Colonic mucosa (tissue), 4 donors: ENCODE measurements at places on chromosomes 3 and 15.

DNA sequence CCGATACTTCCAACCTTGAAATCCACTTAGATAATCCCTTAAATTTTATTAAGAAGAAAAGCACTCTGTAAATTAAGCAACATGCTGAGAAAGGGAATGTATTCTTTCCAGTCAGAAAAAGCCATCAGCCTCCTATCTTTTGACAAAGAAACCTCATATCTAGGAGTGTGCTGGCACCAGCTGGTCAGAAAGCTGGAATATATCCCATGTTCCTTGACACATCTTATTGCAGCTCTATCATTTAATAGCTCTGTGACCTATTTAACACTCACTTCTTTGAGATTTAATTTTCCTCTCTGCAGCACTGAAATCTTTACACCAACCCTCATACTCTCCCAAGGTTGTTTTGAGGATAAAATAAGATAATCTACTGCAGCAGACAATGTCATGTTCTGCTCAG lies 30.4 kb upstream of the CAPN7 start:
- DNase-seq: no peak

DNA sequence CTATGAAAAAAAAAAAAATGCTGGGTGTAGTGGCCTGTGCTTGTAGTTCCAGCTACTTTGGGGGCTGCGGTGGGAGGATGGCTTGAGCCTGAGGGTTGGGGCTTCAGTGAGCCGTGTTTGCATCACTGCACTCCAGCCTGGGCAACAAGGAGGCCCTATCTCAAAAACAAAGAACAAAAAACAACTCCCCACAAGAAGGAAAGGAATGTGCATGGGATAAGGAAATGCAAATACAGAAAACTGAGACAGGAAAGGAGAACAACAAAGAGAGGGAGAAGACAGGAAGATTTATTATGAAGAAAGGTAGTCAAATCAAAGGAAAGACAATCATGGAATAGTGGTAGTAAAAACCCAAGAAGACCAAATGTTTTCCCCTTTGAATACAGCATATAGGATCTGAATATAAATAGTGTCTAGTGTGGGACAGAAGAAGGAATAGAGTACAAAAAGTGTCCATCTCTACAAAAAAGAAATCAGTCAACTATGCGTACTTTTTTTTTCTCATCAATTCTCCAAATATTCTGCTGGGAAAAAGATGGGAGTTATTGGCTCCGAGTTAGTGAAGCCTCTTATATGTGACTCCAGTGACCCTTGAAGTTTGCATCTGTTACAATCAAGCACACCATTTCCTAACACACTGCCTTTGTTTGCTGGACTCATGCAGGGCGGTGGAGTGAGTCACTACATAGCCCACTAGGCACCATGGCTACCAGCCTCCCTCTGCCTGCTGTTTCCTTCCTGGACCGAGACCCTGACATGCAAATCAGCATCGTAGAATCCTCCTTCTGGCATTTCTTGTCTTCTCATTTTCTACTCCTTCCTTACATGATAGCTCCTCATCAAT lies 101.2 kb upstream of the PTX3 start:
- no peak for DNase-seq

GRCh38 chr3:192130534-192131132 lies 596.7 kb downstream of the FGF12 start:
- peak; percentile 36 for DNase-seq

DNA sequence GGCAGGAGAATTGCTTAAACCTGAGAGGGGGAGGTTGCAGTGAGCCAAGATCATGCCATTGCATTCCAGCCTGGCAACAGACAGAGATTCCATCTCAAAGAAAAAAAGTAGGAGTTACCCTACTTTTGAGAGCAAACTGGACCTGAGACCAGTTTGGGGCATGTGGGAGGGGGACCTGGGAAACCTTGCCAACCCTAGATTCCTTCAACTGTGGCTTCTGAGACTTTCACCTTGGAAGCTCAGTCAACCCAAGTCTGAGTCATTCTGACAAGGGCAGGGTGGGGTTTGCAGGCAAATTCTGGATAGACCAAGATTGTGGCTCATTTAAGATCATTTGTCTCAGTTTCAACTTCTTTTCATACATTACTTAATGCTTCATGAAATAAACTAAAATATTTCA lies 23.8 kb upstream of the SIAH2 start:
- DNase-seq: no peak

- DNase-seq: no peak
Measured at GRCh38 chr3:13316603-13317002, 103.5 kb downstream of the NUP210 start.

DNA sequence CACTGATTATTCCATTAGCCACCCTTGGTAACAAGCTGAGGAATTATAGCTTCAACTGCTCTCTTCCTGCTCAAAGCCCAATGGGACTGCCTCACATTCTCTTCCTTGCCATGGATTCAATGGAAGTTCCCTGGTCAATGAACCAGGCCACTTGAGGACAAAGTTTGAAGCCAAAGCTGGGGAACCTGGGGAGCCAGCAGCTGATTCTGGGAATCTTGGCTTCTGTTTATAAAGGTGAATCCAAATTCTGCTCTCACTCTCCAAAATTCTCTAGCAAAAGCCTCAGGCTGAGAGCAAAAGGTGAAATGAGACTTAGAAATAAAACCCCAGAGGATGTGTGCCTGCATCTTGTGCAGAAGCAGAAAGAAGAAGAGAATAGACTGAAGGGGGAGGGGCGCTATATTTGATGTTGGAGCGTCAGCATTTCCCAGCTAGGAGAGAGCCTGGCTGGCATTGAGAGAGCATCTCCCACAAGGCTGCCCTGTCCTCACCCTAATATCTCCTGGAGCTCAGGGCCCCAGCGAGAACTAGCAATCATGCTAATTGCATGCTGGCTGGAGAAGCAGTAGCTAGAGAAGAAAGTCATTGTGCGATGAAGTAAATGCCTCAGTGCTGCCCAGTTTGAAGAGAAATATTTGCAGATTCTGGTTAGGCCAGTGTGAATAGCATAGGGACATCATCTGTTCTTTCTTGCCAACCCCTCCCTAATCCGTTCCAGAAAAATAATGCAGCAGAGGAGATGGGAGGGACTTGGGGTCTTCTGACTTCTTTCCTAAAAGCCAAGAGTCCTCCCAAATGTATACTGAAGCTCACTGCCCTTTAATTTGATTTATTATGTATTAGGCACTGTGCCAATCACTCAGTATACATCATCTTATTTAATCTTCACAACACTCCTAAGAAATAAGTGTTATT lies 34.9 kb upstream of the GAP43 start:
- no peak for DNase-seq

GRCh38 chr15:32091505-32092380 lies 61.4 kb downstream of the CHRNA7 start:
- no peak for DNase-seq

DNA sequence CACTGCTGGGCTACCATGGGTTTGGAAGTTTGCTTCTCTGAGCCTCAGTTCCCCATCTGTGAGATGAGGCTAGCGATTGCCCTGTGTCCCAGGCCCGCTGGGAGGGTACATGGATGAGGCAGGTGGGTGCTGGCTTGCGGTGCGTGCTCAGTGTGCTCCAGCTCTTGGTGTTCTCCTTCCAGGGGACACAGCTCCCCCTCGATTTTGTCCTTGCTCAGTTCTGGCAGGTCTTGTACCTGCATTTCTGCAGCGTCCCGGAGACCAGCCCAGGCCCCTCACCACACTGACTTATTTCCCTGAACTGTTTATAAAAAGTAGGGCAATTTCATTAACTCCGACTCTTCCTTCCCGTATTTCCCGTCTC lies 95.4 kb downstream of the TBC1D2B start:
- DNase-seq: no peak

DNA sequence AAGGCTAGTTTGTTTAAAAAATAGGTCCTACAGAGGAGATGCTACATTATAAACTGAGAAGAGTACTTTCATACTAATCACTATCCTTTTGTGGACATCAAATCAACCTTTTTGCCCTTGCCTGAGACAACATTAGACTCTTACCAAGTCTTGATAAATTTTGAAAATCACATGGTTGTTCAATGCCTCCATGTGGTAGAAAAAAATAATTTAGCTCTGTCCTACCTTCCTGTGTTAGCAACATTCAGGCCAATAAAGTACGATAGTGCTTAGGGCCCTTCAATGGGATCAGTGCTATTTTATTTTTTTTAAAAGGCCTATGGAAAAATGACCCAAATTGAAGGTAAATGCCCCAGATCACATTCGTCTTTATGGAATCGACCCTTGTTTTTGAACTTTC lies 5.0 kb upstream of the UBE2E1 start:
- no peak for DNase-seq

- no peak for DNase-seq
Measured at GRCh38 chr15:70665599-70665998, 97.8 kb downstream of the UACA start.

DNA sequence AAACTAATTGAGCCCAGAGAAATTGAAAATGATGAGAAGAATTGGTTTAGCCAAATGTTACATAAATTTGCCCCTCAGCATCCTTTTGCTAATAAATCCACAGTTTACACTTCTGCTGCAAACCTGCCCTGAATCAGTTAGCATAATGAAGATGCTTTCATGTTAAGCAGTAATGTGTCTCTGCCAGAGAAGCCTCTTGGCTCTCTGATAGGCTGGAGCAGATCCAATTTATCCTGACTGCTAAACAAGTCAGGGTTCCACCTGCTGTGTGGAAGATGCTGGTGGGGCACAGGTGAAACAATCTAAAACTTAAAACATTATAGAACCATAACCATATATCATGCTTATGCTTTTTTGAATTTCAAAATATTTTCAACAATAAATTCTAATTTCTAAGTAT lies 946.8 kb downstream of the OTOL1 start:
- no peak for DNase-seq

DNA sequence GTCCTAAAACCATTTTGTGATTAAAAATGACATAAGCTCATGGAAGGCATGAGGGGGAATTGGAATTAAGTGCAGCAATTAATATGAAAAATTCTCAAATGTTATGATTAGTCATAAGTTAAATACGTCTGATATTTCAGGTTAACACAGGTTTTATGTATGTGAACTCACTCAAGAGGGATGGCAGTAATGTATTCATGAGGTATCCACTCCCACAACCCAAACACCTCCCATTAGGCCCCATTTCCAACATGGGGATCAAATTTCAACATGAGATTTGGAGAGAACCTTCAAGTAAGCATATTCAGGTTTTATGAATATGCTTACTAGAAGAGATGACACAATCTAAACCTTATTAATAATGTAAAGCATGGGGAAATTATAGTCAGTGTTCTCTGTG lies 41.6 kb upstream of the IL20RB start:
- DNase-seq: no peak

DNA sequence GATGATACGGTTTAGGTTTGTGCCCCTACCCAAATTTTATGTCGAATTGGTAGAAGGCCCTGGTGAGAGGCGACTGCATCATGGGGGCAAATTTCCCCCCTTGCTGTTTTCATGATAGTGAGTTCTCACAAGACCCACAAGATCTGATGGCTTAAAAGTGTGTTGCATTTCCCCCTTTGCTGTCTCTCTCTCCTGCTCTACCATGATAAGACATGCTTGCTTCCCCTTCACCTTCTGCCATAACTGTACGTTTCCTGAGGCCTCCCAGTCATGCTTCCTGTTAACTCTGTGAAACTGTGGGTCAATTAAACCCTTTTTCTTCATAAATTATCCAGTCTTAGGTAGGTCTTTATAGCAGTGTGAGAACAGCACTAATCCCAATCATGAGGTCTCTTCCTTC lies 381.2 kb downstream of the RSL24D1 start:
- no peak for DNase-seq

DNA sequence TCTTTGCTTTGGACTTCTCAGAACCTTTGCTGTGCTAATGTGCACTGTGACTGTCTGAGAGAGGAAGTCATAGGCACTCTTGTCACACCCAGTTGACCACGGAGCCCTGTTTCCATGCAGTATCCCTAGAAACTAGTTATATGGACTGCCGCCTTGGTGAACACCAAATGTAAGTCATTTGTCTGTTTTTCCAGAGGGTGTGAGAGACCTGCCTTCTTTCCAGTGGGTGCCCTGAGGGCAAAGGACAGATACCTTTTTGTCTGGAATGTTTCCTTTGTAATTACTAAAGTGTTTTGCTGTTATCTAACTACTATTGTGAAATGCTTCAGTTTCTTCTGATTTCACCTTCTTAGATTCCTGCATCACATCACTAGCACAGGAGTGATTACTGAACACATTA lies 91.8 kb downstream of the LARS2 start:
- DNase-seq: peak; percentile 53

GRCh38 chr15:77991029-77991406 lies 86.5 kb downstream of the TBC1D2B start:
- no peak for DNase-seq

DNA sequence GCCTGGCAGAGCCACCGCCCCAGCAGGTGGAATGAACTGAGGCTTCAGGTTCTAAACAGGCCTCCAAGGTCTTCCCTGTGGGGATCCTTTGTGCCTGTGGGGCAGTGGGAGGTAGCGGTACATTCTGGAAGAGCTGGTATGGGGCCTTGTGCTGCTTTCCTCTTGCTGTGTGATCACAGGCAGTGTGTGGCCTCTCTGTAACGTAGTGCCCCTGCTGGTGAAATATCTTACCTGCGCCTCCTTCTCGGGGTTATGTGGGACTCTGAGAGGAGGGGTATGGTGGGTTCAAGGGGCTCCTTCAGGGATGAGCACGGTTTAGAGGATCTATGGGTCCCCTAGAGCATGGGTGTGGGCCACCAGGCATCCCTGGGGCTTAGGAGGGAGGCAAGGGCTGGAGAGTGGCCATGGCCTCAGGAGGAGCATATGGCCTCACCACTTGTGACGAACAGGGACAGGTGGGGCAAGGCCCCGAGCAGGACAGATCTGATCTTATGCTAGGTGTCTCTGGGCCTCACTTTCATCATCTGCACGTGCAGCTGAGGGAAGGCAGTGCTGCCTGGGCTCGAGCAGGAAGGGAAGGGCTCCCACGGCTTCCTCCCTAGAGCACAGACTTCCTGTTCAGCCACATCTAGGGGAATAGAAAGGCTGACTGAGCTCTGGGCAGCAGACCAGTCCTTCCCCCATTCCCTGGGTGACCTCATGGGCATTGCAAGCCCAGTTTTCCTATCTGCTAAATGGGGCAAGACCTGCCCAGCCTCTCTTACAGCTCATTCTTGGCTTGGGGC lies 1.9 kb upstream of the ALS2CL start:
- DNase-seq: peak; percentile 42

DNA sequence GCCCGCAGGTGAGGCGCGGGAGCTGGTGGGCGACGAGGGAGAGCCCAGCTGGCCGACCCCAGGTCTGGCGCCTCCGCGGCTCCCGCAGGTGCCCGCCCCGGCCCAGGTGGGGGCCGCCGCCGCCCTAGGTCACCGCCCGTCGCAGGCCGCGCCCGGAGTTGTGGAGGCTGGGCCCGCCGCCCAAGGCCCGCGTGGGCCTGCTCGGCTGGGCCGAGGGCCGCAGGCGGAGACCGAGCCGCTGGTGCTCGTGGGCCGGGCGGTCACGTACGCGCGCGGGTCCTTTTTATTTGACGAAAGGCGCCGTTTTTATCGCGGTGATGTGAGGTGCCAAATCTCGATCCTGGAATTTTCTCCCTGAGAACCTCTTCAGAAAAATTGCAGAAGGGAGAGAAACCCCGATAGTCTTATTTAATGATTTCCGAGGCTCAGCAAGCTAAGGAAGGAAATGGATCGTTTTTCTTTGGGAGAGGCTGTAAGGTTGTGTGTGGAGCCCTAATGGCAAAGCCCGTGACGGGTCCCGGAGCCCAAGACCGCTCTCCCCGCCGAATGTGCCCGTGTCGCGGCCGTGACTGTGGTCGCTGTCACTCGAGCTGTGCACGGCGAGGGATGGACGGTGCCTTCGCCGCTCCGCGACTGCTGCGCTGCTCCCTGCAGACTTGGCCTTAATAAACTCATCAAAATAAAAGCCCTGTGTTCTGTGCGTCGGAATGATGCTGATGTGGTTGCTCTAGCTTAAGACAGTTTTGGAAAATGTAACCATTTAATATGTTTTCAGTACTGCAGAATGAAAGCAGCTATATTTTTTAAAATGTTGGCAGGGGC lies 612 bp downstream of the APPL1 start:
- DNase-seq: peak; percentile 57
